ENCODE measurements at places on chromosomes 6 and 20. TPM values are rescaled to one million over a fixed set of nuclear protein-coding genes. Genes with fewer than 3 reads are reported as not detected.

SMLR1 gene
- polyA plus RNA-seq = not detected

ADGRF4 gene
- polyA plus RNA-seq = not detected

RGS17 gene
- polyA plus RNA-seq = not detected

DSP gene
- 12.6 TPM for polyA plus RNA-seq

NR2E1 gene
- not detected for polyA plus RNA-seq

RGS19 gene
- polyA plus RNA-seq = 112 TPM

PFDN4 gene
- polyA plus RNA-seq = 66.3 TPM

EYA4 gene
- polyA plus RNA-seq = not detected
